Kidney (tissue), 22 donors: ENCODE measurements at places on chromosomes 5 and 9. TPM values are rescaled to one million over a fixed set of nuclear protein-coding genes. Genes with fewer than 3 reads are reported as not detected.
A peak's percentile ranks its signal among the peaks of the same experiment; 100 is the strongest.

GPRIN1 gene
- total RNA-seq: 1.3 TPM

GRCh38 chr9:94806307-94806893 lies 79.9 kb downstream of the AOPEP start:
- H3K27me3 ChIP-seq: no peaks in the 10 kb centered on the region
- peak; percentile 70 for DNase-seq
- no peaks in the 10 kb centered on the region for H3K36me3 ChIP-seq
- peaks cover 9% of the 10 kb centered on the region for H3K4me1 ChIP-seq

DNA sequence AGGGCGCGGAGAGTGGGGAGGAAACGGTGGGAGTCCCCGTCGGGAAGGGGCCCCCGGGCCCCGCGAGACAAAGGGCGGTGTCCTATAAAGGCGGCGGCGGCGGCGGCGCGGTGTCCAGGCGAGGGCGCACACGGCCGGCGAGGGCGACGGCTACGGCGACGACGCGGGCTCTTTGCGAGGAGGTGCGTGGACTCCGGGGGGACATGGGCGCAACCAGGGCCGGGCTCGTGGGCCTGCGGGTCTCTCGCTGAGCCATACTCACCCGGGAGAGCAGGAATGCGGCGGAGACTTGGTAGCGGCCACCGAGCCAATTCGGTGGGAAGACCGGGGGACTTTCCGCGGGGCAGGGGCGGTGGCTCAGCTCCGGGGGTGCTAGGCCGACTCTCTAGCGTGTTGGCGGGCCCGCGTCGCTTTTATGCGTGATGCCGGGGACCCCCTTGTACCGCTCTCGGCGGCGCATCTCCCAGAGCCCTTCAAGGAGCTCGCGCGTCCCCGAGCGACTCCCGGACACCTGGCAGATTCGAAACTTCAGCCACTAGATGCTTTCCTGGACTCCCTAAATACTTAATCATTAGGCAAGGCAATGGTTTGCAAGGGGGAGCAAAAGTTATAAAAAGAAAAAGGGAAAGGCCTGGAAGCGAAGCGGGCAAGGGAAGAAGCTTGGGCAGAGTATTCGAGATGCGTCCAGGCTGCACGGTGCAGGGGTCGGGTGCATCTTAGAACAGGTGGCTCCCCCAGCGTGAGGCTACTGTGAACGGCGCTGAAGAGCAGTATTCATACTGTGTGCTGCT lies 5.9 kb upstream of the TAL2 start:
- H3K27ac ChIP-seq: no peak overlapping the region
- H3K27me3 ChIP-seq: no peaks in the 10 kb centered on the region
- H3K36me3 ChIP-seq: no peaks in the 10 kb centered on the region
- DNase-seq: peak; percentile 51

CCNH gene
- total RNA-seq: 52.6 TPM

DNA sequence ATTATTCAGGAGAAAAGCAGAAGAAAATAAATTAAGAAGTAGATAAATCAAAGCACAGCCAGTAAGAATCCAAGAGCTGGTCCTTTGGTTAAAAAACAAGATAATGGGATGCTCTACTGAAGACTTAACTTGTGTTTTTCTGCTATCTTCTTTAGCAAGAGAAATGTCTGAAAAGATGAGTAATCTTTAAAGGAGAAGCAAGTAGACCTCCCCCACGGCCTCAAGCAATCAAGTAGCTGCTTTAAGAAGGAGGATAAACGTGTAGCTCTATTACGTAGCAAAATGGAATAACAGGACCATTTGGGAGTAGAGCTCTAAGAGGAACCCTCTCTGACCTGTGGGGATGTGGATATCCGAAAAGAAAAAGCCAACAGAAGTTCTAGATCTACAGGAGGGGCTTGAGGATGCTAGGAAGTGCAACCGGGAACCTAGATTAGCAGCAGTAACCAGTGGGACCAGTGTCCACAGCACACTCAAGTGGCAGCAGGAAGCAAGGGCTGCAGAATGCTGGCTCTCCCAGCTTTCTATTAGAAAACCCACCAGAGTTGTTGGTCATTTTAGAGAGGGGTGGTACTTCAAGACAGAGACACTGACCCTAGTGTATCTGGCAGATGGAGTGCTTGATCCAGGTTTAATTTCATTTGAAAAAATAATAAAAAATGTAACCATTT lies 185.4 kb downstream of the GABBR2 start:
- H3K36me3 ChIP-seq: no peaks in the 10 kb centered on the region
- no peaks in the 10 kb centered on the region for H3K4me1 ChIP-seq
- H3K27ac ChIP-seq: no peak overlapping the region
- no peaks in the 10 kb centered on the region for H3K27me3 ChIP-seq
- no peak overlapping the region for H3K4me3 ChIP-seq

CEP120 gene
- total RNA-seq: 22.1 TPM

TEK gene
- total RNA-seq: 32.6 TPM

DNA sequence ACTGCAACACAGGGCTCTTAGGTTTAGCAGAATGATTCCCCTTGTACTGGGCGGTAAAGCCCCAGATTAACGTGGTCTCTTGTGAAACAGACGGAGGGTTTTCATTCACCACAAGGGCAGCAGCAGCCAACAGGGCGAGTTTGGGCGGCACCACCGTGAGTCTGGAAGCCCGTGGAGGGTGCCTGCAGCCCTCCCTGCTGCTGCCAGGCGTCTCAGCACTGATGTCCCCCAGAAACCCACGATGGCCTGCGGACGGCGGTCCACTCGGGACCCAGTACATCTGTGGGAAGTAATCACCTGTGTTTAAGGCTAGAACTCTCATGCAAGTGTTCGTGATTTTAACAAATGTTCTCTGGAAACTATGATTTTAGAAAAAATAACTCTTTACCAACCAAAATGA lies 67.8 kb downstream of the IRX2 start:
- H3K4me3 ChIP-seq: no peak overlapping the region
- no peaks in the 10 kb centered on the region for H3K27me3 ChIP-seq
- no peak overlapping the region for H3K27ac ChIP-seq
- no peaks in the 10 kb centered on the region for H3K36me3 ChIP-seq
